ENCODE measurements at places on chromosomes 5 and 9.

DNA sequence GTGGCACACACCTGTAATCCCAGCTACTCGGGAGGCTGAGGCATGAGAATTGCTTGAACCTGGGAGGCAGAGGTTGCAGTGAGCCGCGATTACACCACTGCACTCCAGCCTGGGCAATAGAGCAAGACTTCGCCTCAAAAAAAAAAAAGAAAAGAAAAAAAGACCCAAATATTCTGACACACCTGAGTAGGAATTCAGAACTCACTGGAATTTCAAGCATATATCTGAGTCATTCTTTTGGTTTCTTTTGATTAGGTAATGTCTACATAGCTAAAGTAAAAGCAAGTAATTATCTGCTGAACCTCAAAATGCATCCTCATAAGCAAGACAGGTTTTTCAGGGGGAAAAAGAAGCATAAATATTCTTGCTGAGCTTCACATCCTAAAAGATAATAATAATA, 35.9 kb downstream of the ANKRD31 start:
- no peak for DNase-seq

DNA sequence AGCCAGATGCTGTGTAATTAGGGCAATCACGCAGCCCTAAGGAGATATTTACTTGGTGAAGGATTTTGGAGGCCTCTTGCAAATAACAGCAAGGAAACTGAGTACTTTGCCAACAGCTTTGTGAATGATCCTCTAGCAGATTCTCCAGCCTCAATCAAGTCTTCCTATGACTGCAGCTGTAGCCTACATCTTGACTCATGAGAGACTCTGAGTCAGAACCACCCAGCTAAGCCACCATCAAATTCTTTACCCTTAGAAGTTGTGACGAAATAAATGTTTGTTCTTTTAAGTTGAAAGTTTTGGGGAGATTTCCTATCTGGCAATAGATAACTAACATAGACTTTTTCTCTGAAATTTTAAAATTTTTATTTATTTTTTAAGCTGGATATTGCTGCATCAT, 237.6 kb upstream of the CCNH start:
- no peak for DNase-seq

- no peak for DNase-seq
Observed at GRCh38 chr5:17748201-17748600, 113.9 kb downstream of the TAF11L14 start.

DNA sequence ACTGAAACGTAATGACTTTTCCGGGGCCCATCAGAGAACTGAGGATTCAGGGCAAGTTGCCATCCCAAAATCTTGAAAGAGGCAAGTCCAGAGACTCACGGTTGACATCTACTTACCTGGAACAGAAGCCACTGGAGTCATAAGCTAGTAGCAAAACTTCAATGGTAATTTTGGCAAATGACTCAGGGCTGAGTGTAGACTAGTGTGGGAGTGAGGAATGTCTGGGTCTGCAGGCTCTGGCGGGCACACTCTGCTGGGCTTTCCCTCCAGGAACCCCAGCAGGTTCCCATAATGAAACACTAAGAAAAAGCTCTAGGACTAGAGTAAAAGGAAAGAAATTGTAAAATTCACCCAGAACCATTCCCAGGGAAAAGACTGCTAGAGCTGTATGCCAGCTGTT, 122.9 kb upstream of the NFIL3 start:
- DNase-seq, result no peak

DNA sequence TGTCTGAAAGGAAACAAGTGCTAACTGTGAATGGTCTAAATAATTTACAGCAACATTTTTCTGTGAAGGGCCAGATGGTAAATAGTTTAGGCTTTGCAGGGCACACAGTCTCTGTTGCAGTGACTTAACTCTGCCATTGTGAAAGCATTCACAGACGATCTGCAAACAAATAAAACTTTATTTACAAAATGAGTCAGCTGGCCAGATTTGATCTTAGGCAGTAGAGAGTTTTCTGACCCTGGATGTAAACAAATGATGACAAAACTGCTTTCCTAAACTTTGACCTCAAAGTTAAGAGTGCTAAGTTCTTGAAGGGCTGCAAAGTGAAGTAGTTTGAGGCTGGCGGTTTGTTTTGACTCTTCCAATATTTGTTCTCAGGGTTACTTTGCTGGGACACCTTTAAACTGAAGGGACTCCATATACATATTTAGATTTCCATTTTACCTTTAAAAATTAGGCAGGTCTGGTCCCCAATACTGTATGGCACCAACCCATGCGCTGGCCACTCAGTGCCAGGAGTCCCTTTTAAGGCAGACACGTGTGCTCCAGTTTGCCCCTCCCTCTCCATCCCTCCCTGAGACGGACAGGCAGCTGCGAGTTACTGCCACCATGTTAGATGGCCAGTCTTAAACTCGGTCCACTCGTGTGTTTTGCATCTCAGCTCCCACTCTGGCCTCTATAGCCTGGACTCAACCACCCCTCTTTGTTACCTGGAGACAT, 4.0 kb upstream of the ADAMTS16 start:
- no peak for DNase-seq

All from right hindlimb (tissue), 1 donor.